Astrocyte (in vitro differentiated cells and primary cell): ENCODE measurements at places on chromosomes 1 and 21. TPM values are rescaled to one million over a fixed set of nuclear protein-coding genes. Genes with fewer than 3 reads are reported as not detected.
A peak's percentile ranks its signal among the peaks of the same experiment; 100 is the strongest.

EFNA1 gene
- 11.3 and 16.4 TPM in 2 replicates for total RNA-seq

KCNJ10 gene
- total RNA-seq = 0.27 and 0.29 TPM in 2 replicates

ADAMTS5 gene
- 8.6 and 14.1 TPM in 2 replicates for total RNA-seq

- no peak for DNase-seq
Measured at GRCh38 chr1:37038227-37039093, 4.1 kb upstream of the GRIK3 start.

AQP10 gene
- 0.17 TPM in 1 of 2 replicates, not detected in the other for total RNA-seq

DNA sequence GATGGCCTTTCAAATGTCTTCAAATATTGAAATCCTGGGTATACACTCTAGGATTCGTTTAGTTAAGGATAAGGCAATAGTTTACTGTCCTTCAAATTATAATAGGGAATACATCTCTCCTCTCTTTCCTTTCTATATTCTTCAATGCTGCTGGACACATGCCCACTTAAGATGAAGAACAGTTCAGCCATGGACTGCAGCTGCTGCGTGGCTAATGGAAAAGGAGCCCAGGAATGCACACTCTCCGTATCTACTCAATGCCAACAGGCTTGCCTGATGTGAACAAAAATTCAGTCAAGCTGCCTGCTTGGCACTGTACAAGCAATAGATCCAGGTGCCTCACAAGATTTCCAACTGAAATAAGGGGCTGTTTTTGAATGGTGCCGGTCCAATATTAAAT is 321.2 kb upstream of the LYPLAL1 start:
- no peak for DNase-seq

- DNase-seq = peak; percentile 50
Measured at GRCh38 chr1:116537040-116537831, 33.6 kb downstream of the CD58 start.

DNA sequence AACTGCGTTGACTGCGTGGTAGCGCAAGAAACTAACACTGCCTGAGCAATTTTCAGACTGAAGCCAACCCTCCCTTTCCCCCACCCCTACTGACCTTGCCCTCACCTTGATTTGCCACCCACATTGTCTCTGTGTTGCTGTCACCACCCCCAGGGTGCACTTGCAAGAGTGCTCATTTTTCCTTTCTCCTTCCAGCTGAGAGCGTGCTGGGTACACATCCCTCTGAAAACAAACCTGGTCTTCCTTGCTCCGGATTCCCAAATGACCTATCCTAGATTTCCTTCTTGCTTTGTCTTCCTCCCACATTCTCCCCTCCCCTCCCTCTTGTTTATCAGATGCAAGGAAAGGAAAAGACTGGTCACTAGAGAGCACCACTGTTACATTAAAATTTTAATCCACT is 24.2 kb downstream of the MPZ start:
- DNase-seq = no peak

SOX13 gene
- total RNA-seq = 9.2 and 12.4 TPM in 2 replicates

DNA sequence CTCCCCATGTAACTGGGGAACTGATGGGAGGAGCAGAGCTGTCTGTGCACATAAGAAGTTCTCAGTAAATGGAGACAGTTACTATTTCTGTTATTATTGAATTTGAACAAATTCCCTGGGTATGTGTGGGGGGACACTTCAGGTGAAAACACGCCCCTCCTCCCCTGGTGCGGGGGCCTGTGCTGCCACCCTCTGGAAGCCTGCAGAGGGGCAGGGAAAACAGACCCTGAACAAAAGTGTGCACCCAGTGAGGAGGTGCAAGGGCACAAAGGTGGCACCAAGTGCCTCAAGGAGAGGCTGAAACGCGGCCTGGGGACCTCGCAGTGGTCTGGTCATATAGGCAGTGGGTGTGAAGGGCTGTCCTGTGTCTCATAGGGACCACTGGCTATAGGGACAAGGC is 18.2 kb upstream of the NADK start:
- no peak for DNase-seq

DNA sequence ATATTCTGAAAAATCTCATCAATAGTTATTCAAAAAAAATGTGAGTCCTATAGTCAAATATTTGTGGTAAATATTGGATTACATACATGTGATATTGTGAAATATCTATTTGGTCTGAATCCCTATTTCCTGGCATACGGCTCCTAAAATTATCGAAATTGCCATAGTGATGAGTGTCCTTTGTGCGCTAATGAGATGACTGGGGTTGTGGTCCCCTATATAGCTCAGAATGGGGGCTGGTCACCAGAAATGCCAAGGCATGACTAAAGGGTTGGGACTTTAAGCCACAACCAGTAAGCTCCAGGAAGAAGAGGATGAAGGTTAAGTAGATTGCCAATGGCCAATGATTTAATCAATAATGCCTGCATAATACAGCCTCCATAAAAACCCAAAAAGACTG is 610.2 kb upstream of the CHRM3 start:
- DNase-seq = no peak

GRCh38 chr1:151501474-151501873 is 9.7 kb upstream of the CGN start:
- no peak for DNase-seq
